Small intestine (tissue), 16 donors: ENCODE measurements at places on chromosomes 16 and 17.

GRCh38 chr17:61568219-61569072, 22.6 kb downstream of the NACA2 start:
- DNase-seq: peak; percentile 40

GRCh38 chr17:13283606-13284005, 265.8 kb upstream of the ELAC2 start:
- no peak for DNase-seq

GRCh38 chr16:80599466-80599865, 58.7 kb downstream of the DYNLRB2 start:
- DNase-seq: no peak

GRCh38 chr16:66842765-66843164, 1.4 kb upstream of the CA7 start:
- DNase-seq: no peak

GRCh38 chr16:53952215-53953208, 248.6 kb downstream of the FTO start:
- DNase-seq: peak; percentile 66

DNA sequence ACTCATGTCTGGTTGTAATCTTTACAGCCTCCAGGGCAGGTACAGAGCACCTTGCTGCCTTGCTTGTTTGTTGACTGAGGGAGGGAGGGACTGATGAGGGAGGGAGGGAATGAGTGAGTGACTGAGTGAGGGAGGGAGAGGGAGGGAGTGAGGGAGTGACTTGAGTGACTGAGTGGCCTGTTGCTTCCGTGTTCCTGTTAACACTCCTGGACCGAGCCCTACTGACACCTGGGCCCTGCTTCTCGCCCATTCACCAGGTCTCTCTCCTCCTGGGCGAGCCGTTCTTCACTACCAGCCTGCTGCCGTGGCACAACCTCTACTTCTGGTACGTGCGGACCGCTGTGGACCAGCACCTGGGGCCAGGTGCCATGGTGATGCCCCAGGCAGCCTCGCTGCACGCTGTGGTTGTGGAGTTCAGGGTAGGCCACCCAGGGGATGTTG, 41.2 kb downstream of the PRMT7 start:
- DNase-seq: peak; percentile 98

DNA sequence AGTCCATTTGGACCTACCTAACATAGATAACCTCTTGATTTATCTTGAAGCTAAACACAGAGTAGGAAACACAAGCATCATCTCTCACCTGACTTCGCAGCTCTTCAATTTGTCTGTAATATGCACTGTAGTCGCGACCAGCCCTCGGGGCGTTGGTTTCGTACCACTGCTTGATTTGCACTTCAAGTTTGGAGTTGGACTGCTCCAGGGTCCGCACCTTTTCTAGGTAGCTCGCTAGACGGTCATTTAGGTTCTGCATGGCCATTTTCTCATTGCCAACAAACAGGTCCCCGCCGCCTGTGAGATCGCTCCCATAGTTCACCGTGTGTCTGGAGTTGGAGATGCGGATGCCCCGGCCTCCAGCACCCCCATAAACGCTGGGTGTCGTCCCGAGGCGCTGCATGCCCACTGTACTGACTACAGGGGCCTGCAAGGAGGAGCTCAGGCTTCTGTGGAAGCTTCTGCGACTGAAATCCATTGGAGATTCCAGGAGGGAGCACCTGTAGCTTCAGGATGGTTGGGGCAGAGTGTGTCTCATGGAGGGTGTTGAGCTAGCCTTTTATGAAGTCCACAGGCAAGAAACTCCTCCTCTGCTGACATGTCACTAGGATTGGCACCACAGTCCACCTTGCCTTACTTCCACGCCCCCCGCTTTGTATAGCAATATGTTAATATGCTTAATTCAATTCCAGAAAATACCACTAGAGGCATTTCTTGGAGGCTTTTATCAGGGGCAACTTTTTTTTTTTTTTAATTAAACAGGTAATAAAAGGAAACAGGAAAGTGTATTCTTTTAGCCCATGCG, at the start of gene KRT20:
KRT20 (minus strand) TSS at position 535 of the 805 bp plus-strand sequence; CDS start at position 478, 57 bp downstream.
- DNase-seq: peak; percentile 58

- no peak for DNase-seq
Measured at GRCh38 chr16:4412854-4413253, 3.5 kb downstream of the CORO7 start.

GRCh38 chr16:85872734-85873133, 26.2 kb upstream of the IRF8 start:
- no peak for DNase-seq

DNA sequence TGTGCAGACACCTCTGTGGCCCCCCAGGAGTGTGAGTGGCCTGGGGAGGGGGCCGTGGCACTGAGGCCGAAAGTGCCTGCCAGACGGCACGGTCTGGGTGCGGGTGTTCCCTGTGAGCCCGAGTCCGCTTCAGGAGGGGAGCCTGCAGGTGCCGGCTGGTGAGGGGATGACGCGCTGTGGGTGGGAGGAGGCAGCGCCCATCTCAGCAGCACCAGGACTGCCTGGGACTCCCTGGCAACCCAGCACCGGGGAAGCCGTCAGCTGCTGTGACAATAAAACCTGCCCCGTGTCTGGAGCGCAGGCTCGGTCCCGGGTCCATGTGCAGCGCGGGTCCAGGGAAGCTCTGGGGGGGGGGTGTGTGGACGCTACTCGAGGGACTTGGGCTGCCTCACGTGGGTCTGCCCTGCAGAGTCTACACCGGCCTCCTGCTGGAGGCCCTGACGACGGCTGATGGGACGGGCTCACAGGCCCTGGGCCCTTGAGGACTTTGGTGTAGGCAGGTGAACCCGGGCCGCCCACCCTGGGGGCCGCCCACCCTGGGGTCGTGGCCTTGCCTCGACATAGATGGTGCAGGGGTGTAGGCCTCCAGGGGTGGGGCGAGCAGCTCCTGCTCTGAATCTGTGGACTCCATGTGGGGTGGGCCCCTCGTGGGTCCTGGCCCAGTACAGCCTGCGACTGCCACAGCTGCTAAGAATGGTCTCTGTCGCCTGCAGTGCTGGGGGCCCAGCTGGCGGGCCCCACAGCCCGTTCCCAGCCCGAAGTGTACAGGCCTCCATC, 5.9 kb upstream of the RAB40C start:
- no peak for DNase-seq

GRCh38 chr16:89531821-89532526, 23.8 kb downstream of the SPG7 start:
- DNase-seq: no peak

DNA sequence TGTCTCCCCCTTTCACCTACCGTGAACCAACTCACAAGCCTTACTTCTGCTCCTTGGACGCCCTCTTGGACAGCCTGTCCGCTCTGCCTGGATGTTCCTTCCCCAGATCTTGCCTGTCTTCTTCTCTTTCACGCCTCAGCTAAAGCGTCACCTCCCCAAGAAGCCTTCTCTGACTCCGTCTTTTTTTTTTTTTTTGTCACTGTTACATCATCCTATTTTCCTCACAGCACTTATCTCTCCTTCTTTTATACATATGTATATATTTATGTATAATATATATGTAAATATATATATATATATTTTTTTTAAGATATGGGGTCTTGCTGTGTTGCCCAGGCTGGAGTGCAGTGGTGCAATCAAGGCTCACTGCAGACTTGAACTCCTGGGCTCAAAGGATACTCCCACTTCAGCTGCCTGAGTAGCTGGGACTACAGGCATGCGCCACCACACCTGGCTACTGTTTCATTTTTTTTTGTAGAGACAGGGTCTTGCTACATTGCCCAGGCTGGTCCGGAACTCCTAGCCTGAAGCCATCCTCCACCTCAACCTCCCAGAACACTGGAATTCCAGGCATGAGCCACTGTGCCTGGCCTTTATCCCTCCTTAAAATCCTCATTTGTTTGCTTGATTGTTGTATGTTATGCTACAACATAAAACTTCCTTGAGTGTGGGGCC, 16.5 kb upstream of the AKTIP start:
- no peak for DNase-seq

- DNase-seq: no peak
Measured at GRCh38 chr17:49440581-49440980, 25.9 kb upstream of the PHB1 start.

GRCh38 chr17:11240841-11241610, at the start of gene SHISA6:
Gene SHISA6 (plus strand): TSS chr17:11241213.
- DNase-seq: no peak

DNA sequence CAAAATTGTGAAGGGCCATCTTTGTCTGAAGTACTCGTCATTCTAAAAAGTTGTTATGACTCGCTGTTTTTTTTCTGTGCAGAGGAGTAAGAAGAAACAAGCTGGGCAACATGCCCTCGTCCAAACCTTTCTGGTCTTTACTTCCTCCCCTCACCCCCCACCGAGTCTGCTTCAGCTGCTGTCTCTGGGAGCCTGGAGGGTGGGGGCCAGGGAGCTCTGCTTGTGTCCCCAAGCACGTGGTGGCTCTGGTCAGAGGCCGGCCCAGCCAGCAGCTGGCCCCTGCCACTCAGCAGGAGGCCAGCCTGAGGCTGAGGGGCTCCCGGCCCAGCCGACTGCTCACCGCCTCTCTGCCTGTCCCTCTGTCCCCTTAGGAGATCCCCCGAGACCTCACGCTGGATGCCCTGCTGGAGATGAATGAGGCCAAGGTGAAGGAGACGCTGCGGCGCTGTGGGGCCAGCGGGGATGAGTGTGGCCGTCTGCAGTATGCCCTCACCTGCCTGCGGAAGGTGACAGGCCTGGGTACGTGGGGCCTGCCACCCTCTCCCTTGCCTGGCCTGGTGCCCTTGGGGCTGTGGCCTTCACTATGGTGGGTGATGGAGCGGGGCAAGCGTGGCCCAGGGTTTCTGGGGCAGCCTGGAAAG, 53.7 kb upstream of the LGALS9 start:
- DNase-seq: no peak

- DNase-seq: no peak
Measured at GRCh38 chr17:27263386-27263785, 30.5 kb upstream of the WSB1 start.

GRCh38 chr17:41647038-41647813, 22.9 kb upstream of the KRT17 start:
- no peak for DNase-seq

DNA sequence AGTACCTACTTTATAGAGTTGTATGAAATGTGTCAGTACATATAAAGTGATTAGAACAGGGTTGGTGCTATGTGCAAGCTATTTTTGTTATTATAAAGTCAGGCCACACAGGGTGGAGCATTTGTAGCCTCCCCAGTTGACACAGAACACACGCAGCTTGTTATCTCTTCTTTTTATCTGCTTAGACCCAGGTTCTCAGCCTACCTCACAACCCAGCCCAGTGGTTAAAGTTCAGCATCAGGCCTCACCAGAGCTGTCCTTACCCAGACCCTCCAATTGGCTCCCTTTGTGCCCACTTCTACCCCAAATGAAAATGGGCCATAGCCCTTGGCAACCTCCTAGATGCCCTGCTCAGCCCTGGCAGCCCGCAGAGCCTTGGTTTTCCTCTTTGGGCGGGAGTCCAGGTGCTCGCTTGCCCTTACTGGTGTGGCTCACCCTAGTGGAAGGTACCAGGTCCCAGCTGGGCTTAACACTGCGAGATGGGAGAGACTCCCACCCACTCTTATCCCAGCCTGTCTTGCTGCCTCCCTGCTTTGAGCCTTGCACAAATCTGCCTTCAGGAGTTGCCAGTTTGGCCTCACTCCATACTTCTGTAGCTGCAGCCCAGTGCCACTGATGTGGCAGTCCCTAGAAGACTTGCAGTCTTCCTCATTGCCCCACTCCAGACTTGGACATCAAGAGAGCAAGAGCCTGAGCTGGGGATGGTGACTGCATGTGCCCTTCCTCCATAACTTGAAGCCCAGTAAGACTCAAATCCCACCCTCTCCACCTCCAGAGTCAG, 1.1 kb upstream of the PIGS start:
- DNase-seq: peak; percentile 76

DNA sequence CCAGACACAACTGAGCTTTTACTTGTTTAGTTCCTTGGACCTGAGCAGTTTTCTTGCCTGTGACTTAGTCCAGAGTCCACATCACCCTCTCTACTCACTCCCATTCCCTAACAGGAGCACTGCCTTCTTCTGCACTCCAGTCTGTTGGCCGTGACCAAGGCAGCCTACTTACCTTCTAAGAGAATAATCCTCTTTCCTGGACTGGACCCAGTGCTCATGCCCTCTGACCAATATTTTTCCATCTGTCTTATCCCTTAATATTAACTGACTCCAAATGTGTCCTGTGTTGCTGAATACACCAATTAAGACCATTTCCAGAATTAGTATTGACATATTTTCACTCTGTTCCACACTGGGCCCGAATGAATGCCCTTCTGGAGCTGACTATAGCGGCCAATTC, 681.0 kb upstream of the KIF2B start:
- DNase-seq: no peak

DNA sequence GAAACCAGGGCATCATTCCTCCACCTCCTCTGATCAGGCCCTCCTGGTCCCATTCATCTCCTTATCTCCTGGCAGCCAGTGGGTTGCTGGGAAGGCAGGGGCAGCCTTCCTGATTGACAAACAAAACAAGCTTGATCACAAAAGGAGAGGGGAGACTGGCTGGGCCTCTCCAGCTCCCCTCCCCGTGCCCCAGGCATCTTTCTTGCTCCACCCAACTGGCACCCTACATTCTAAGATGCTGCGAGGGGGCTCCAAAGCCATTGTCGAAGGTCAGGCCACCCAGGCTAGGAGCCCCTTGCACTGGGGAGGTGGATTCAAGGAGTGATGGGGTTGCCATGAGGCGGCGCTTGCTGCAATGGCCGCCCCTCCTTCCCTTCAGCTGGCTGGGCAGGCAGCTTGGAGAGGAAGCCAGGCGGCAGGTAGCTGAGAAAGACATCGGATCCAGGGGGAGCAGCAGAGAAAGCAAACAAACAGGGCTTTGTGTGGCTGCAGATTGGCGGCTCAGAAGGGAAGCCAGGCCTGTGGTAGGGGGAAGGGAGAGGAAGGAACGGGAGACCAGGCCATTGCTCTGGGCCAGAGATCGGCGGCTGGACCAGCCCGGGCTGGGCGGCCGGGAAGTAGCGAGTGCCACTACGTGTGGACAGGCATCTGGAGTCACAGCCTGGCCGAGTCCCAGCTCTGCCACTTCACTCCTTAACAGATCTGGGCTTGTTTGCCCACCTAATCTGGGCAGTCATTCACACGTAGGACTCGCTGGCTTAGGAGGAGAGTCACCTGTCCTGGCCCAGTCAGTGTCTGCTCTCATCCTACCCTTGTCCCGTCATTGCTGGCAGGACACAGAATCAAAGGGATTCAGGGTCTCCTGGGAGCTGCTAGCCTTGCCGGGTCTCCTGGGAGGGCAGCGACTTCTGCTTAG, 12.3 kb downstream of the RAI1 start:
- peak; percentile 40 for DNase-seq

GRCh38 chr17:27616414-27616813, 14.6 kb upstream of the LGALS9 start:
- DNase-seq: no peak

- peak; percentile 76 for DNase-seq
Measured at GRCh38 chr16:4272114-4272956, 488 bp downstream of the TFAP4 start.

DNA sequence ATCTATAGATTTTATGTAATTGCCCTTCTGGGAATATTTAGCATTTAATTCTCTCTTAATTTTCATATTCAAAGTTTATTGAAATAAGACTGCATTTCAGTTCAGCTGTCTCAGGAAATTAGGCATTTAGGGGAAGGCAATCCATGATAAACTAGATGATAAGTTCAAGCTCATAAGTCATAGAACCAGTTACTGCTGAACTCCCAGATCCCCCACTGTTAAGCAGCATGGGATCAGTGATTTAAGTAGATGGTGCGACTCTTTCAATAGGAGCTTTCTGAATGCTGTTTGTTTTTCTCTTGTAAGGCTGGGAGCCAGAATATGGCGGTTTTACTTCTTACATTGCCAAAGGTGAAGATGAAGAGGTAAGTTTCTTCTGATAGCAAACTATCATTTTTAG, 23.8 kb downstream of the OGFOD1 start:
- no peak for DNase-seq
